ENCODE measurements at places on chromosomes 7 and 10.

GRCh38 chr10:100715445-100716385 is 29.7 kb upstream of the PAX2 start:
- no peak for DNase-seq

- DNase-seq = no peak
These were observed 3.5 kb downstream of the PTTG1IP2 start for GRCh38 chr7:90472805-90473540.

GRCh38 chr10:122854648-122855047 is 9.0 kb upstream of the CUZD1 start:
- no peak for DNase-seq

DNA sequence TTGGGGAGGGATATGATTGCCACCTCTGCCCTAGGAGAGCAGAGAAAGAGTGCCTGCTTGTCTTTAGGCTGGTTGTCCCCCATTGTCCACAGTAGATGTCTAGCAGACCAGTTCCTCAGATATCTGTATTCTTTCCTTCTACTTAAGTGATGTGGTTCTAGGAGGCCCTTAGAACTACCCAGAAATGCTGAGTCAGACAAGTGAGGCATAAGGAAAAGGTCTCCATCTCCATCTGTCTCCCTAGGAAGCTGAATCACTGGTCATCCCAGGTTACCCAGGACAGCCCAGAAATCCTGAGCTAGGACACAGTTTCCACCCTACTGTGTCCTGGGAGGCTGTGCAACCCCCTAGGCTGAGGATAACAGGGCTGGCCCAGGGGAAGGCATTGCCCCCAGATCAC is 93.4 kb upstream of the INHBA start:
- no peak for DNase-seq

DNA sequence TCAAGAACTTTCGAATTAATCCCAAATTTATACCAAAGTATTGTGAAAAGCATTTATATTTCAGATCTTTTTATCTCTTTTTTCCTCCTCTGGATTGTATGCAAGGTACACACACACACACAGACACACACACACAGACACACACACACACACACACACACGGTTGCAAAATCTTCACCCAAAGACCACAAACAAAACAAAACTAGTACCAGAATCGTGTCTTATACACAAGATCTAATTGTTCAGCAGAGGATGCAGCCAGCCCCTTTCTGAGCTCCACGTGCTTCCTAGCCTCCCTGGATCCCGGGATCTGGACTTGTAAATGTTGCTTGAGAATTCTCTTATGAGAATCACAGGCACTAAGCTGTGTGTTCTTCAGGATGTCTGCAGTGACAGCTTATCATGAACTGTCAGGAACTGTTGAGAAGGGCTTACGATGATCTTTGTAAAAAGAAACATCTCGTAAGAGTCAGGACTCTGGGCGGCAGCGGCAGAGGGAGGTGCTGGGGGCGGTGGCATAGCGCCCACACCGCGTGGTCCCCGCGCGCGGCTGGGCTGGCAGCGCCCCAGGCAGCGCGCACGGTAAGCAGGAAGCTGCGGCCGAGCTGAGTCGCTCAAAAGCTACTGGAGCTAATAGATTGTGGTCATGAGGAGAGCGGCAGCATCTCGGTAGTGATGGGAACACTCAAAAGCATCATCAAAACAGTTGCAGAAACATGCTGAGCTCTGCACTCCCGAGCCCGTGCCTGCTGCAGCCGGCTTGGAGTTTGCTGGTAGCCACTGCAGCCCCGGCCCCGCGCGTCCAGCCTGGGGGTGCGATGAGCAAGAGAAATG is 277.6 kb downstream of the GATA3 start:
- peak; percentile 88 for DNase-seq

GRCh38 chr7:31082447-31082846 is 30.3 kb downstream of the ADCYAP1R1 start:
- no peak for DNase-seq

DNA sequence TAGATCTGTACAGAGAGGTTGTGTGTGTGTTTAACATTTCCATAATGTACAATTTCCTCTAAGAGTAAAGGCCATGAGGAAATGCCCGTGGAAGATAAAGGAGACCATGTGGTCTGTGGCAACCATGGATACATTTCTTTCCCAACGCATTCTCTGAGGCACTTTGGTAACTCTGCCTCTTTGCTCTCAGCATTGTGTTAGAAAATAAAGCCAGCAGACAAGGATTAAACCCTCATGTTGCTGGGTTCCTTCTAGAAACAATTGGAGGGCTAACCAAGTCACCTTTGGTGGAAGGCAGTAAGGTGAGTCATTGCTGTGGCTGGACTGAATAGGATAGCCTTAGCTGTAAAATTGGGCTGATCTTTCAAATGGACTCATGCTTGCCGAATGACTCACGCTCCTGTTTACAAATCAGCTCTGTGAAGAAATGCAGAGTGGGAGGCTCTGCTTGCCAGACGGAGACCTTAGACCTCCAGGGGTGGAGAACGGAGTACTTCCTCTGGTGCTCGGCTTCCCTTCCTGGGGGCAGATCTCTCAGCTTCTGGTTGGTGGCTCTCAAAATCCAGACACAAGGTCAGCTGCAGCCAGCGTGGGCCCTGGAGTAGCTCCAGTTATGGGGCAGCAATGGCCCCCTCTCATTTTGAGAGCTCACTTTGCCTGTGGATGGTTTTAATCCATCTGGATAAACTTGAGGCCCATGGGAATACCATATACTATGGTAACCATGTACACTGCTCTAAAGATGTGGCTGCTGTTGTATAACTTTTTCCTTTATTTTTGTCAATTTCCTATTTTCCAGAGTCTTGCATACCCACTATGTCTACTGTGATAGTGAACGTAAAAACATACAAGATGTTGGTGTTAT is 137.3 kb downstream of the TCF7L2 start:
- no peak for DNase-seq

- peak; percentile 75 for DNase-seq
These were observed 18.3 kb upstream of the HBP1 start for GRCh38 chr7:107150375-107151073.

GRCh38 chr7:45593877-45594276 is 19.7 kb downstream of the ADCY1 start:
- no peak for DNase-seq

DNA sequence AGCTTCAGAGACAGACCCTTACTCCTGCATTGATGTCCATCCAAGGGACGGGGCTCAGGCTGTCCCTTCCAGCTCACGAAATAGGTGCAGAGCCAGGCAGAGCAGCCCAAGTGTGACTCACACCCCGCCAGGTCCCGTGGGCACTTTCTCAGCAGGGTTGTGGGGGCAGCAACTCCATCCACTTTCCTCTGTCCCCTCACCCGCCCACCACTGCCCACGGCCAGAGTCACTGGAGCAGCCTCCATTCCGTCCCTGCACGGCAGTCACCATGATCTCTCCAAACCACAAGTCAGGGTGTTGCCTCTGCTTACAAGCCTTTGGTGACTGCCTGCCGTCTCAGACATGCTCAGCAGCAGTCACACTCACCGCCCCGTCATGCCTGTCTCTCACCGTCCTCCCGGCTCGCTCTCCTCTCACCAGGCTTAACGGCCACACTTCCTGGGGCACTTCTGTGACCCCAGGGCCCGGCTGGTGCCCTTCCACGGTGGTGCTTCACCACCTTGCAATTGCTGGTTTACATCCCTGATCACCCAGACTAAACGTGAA is 39.3 kb downstream of the CALML3 start:
- DNase-seq = peak; percentile 21

GRCh38 chr7:120725376-120726039 is 132.4 kb downstream of the TSPAN12 start:
- DNase-seq = no peak

- DNase-seq = no peak
These were observed 112.0 kb downstream of the TRRAP start for GRCh38 chr7:98990356-98990755.

- DNase-seq = no peak
These were observed 74.1 kb upstream of the HDAC9 start for GRCh38 chr7:18421297-18422002.

DNA sequence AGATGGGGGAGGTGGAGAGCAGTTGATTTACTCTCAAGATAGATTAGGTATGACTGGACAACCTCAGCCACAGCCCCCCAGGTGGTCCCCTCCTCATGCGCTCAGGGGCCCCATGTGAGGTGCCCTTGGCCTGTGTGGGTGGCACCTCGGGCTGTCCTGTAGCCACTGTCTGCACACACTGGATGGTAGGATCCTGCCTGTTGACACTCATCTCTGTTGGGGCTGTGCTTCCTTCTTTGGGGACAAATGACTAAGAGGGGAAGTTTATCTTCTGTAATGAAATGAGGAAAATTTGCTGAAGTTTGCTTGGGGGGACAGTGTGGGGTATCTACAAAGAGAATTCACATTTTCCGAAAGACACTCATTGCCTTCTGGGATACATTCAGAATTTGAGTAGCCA is 53.6 kb upstream of the ANTXRL start:
- no peak for DNase-seq

GRCh38 chr10:45427262-45427969 is 53.4 kb downstream of the ALOX5 start:
- DNase-seq = no peak

DNA sequence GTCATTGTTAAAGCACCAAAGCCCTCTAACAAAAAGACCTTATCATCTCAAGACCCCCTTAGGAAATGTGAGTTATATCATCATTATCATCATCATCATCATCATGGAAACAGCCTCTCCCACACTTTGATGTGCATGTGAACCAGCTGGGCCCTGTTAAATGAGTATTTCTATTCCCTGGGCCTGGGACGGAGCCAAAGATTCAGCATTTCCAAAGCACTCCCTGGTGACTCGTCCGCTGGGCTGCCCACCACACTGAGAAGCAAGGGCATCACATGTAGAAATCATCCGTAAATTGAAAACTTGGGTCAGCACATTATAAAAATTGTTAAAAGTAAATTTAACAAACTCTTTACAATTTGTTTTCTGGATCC is 88.6 kb downstream of the PTPRN2 start:
- no peak for DNase-seq

DNA sequence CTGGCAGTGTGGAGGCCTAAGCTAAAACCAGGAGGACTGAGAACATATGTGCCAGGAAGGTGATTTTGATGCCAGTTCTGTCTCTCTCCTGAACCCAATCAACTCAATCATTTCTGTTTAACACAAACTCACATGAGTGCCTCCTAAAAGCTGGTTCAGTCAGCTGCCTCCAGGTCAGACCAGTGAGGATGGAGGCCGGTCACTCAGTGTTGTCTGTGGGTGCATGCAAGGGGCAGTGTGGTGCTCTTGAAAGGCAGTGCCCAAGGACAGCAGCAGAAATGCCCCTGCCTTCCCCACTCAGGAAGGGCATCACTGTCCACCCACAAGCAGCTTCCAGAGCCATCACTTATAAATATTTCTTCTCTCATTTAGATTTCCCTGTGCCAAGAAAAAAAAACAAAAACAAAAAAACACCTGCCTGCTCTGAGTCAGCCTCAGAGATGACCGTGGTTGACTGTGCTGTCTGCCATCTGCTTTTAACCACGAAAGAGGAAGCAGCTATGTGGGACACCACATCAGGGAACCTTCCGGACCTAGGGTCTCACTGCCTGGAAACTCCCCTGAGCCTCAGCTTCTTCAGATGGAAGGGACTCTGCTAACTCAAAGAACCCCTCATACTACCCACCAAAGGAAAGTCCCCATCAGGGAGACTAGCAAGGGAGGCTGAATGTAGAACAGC is 39.1 kb downstream of the VOPP1 start:
- peak; percentile 74 for DNase-seq

- DNase-seq = no peak
These were observed 620.6 kb upstream of the ANKRD30A start for GRCh38 chr10:36504758-36505157.

- no peak for DNase-seq
These were observed 426 bp downstream of the SYPL1 start for GRCh38 chr7:106111655-106112117.

GRCh38 chr7:145263886-145264285 is 428.0 kb upstream of the TPK1 start:
- no peak for DNase-seq

- no peak for DNase-seq
These were observed 268.0 kb downstream of the HTR7 start for GRCh38 chr10:90589825-90590224.

GRCh38 chr10:101482568-101482967 is 105.5 kb downstream of the POLL start:
- no peak for DNase-seq

- DNase-seq = no peak
These were observed 526.4 kb downstream of the KIF20B start for GRCh38 chr10:90227786-90228185.

DNA sequence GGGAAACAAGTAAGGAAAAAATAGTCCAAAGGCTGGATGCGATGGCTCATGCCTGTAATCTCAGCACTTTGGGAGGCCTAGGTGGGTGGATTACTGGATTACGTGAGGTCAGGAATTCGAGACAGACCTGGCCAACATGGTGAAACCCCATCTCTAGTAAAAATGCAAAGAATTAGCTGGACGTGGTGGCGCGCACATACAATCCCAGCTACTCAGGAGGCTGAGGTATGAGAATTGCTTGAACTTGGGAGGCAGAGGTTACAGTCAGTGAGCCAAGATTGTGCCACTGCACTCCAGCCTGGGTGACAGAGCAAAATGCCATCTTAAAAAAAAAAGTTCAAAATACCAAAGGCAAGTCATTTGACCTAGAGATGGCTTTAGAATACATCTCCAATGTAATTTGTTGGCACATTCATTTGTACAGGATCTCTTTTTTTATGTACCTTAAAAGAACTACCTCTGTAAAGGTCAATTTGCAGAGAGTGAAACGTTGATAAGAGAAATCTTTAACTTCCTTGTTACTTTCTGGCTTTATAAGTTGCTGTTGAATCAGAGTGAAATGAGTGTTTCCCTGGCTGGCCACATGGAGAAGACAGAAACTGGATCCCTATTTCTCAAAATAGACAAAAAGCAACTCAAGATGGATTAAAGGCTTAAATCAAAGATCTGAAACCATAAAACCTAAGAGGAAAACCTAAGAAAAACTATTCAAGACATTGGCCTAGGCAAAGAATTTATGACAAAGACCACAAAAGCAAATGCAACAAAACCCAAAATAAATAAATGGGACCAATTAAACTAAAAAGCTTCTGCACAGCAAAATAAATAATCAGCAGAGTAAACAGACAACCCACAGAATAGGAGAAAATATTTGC is 260.7 kb downstream of the KLF6 start:
- no peak for DNase-seq

DNA sequence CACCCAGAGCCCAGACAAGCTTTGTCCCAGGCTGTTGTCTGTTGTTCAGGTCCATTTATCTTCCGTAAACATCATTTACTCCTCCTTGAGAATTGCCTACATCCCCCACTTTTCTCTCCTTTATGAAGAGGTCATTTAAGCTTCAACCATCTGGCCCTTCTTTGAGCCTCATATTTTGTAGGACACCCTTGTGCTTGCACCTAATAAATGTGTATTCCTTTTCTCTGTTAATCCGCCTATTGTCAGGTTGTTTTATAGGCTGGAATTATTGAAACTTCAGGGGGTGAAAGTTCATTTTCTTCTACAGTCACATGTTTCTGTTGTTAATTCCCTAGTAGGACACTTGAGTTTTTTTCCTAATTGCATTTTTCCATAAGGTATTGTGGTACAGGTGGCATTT is 19.6 kb upstream of the CTTNBP2 start:
- DNase-seq = no peak
